ENCODE measurements at places on chromosomes 16 and 17.
A peak's percentile ranks its signal among the peaks of the same experiment; 100 is the strongest.

DNA sequence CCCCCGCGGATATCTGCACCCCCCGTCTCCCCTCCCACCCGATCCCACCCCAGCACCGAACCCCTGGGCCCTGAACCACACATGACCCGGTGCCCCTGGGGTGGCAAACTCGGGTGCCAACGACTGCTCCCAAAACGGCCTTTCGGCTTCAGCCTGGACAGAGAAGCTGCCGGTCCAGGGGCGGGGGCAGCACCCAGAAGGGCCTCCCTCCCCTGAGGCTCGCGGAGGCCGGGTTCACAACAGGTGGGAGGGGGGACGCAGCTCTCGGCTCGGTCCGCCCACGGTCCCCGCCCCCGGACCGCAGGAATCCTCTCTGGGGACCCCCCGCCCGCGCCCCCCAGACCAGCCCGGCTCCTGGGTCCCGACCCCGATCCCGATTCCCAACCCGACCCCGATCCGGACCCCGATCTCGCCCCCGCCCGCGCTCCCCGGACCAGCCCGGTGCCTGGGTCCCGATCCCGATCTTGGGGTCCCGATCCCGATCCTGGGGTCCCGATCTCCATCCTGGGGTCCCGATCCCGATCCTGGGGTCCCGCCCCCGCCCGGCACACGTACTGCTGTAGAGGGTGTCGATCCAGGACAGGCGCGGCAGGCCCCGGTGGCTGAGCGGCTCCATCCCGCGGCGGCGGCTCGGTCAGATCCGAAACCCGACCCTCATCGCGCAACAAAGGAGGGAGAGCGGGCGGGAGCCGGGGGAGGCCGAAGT, 516 bp downstream of the ABR start:
- DNase-seq = peak; percentile 87

GRCh38 chr16:67016143-67016542, 12.8 kb upstream of the CBFB start:
- DNase-seq = no peak

- DNase-seq = no peak
Measured at GRCh38 chr17:61519754-61520440, 67.7 kb downstream of the TBX4 start.

DNA sequence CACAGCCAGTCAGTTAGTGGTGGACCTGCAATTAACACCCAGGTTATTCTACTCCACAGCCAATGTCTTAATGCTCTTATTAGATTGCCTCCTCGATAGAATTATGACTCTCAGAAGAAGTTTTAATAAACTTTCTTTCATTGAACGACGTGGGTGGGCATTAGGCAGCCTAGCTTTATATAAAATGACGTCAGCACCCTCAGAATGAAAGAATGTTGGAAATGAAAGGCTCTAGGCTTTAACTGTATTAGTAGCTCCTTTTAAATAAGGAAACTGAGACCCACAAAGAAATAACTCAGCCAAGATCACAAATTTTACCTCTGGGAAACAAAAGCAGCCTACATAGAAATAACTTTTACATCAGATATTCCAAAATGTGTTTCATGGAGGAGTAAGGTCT, 91.3 kb upstream of the CLEC3A start:
- no peak for DNase-seq

GRCh38 chr17:73566905-73567782, 77.1 kb downstream of the SDK2 start:
- no peak for DNase-seq

GRCh38 chr16:64882078-64882784, 239.6 kb downstream of the CDH11 start:
- no peak for DNase-seq

- DNase-seq = no peak
Measured at GRCh38 chr16:9123871-9124270, 32.4 kb downstream of the HAPSTR1 start.

DNA sequence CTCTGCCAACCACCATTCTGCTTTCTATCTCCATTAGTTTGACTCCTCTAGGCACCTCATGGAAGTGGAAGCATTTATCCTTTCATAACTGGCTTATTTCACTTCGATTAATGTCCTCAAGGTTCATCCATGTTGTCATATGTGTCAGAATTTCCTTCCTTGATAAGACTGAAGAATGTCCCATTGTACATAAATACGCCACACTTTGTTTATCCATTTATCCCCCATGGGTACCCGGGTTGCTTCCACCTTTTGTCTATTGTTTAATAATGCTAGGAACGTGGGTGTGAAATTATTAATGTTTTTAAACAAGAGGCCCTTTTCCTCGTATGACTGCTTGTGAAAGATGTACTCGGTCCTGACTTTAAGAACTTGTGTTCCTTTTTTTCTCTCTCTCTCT, 12.9 kb downstream of the MILR1 start:
- DNase-seq = no peak

DNA sequence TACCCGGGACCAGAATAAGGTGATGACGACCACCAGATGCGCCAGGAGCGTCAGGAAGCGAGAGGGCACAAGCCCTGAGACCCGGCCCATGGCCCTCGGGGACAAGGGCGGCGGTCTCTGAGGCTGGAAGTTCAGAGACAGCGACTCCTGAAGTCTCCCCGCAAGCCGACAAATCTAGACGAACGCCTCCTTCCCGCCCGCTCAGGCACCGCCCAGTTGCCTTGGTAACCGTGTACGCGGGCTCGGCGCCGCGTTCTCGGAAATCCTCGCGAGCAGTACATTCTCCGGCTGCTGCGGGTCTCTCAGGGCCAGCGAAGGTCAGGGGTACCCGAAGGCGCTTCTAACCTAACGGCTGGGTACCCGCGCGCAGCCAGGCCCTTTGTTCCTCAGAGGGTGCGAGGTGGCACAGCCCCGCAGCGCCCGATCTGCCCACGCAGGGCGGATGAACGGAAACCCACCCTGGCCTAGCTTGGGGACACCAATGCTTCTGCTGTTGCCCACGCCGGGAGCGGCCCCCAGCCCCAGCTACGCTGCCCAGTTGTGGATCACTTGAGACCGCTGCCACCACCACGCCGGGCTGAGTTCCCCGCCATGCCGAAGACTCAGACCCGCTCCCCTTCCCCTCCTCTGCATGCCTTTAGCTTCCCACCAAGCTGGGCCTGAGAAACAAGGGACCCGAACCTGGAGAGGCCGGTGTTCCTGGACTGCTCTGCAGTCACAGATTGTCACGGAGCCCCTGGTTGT, at the start of gene TMEM107:
Gene TMEM107, minus strand, starts transcription at position 184 of the 744 bp plus-strand sequence. Its CDS starts 94 bp downstream, at position 90.
- peak; percentile 87 for DNase-seq

- DNase-seq = no peak
Measured at GRCh38 chr16:70342016-70342415, 4.7 kb upstream of the DDX19A start.

GRCh38 chr16:57522960-57523359, 13.4 kb downstream of the CCDC102A start:
- no peak for DNase-seq

- DNase-seq = no peak
Measured at GRCh38 chr17:10018461-10018891, 113.4 kb upstream of the RCVRN start.

Data from SK-N-SH (cell line).